ENCODE measurements at places on chromosomes 11 and 22. TPM values are rescaled to one million over a fixed set of nuclear protein-coding genes. Genes with fewer than 3 reads are reported as not detected.

- DNase-seq, result no peak
Measured at GRCh38 chr22:50720301-50721256, 17.4 kb upstream of the ACR start.

GRCh38 chr11:75055511-75055910, 41.2 kb downstream of the OR2AT4 start:
- DNase-seq, result no peak

DNA sequence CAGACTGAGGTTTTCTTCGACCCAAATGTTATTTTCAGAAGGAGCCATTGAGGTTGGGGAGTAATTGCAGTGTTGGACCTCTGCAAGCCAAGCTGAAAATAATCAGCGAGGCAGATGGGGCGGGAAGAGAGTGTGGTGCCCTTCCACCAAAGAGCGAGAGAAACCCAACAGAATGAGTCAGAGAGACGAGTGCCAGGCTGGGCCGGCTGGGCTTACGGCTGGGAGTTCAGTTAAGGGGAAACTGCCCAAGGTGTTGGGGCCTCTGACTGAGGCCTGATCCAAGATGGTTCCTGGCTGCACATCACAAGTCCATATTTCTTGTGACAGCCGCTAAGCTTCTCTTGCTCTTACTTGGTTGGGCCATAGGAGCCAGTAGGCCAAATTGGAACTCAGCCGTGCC, 30.4 kb upstream of the CREB3L1 start:
- no peak for DNase-seq

- no peak for DNase-seq
Measured at GRCh38 chr11:31499576-31500178, 9.7 kb downstream of the IMMP1L start.

DNA sequence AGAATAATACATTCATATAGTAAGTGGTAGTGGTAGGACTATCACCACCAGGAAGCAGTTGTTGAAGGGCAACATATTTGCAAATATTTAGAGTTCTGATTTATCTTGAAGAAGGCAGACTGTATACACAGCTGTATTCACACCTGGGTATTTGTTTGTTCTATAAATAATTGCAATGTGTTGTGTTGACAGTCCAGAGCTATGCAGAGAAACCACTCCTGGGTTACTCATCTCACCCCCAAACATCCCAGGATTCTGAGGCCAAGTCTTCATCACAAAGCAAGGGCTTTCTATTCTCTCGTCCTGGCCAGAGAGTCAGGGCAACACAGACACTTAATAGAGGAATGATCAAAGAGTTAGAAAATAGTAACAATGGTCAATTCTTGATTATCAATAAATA, 102.1 kb upstream of the FAT3 start:
- DNase-seq, result no peak

DNA sequence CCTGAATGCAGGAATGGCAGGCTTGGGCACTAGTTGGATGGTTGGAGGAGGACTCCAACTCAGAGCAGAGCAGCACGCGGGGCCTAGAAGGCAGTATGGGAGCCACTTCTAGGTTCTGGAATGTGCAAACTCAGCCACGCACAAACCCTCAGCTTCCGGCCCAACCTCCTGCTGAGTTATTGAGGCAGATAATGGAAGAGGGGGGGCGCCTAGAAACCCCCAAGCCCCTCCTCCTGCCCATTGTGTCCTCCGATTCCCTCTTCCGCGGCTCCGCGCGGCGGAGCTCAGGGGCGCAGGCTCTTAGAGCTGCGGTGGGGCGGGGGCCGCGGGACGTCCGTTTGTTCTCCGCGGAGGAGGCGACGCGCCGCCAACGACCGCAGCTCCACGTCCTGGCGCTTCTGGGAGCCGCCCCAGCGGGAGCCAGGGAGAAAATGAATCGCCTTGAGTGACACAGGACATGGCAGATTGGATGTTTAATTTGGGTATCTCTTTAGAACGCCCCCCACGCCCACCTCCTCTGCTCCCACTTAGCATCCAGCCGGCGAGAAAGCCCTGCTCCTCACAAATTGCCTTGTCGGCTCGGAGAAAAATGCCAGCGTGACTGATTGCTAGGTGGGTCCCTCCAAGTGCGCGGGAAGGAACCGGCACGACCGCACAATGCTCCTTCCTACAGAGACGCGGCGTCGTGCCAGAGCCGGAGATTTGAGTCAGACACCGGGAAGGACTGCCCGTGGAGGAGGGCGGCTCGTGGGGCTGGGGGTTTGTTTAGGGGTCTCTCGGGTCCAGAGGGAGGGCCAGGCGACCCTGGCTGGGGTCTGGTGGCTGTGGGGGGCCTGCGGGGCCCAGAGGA, 144.6 kb downstream of the NECTIN1 start:
- DNase-seq, result peak; percentile 62

- DNase-seq, result no peak
Measured at GRCh38 chr11:22903782-22904181, 43.5 kb upstream of the CCDC179 start.

DNA sequence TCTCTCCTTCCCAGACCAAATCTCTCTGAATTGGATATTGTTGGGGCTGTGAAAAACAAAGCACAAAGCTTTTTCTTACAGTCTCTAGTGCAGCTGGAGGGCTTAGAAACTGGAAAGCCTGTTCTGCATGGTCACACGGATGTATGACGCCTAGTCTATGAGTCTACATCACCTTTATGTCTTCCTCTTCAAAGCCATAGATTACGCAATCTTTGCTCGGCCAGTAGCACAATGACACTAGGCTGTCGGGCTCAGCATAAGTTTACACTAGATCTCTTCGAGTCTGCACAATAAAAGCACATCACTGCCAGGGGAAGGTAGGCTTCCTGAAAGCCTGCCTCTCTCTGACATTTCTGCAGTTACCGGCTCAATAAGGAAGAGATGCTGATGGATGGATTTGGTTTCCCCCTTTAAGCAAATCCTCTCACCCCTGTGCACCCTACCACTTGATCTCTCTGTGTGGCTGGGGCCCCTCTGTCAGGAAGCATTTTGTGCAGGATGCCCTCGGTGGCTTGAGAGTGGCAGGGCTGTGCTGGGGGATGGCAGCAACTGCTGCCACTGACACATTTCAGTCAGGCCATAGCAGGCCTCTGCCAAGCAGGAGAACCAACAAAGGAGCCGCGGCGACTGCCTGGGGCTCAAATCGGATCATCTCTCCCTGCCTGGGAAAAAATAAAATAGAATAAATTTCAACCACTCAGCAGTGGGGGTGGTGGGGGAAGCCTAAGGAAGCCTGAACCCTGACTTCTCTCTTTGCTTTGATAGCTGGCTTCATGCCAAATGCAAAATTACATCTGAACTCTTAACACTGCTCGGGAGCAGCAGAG, 1272.8 kb downstream of the LRRC4C start:
- no peak for DNase-seq

OR52I1 gene
- total RNA-seq, result not detected

KCNJ11 gene
- total RNA-seq, result 1.3 TPM

LYVE1 gene
- 0.27 TPM for total RNA-seq

SCGB1A1 gene
- total RNA-seq, result not detected

Data from kidney epithelial cell (primary cell).